ENCODE measurements at places on chromosomes 1 and 21.

- DNase-seq = no peak
Measured at GRCh38 chr1:156980551-156980950, 60.1 kb downstream of the LRRC71 start.

DNA sequence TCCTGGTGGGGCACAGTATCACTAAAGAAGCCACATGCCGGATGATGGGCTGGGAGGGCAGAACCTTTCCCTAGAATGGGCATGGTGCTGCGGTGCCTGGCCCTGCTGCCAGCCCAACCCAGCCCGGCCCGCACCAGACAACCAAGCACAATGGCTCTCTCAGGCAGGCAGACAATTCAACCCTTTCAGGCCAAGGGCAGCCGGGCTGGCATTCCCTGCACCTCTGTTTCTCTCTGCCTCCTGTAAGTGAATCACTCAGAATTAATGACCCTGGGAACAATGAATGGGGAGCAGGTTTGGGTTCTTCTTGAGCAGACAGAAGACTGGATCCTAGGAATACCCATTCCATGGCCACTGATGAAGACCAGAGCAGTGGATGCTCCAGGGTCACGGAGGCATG is 41.0 kb upstream of the IFFO2 start:
- DNase-seq = no peak

- no peak for DNase-seq
Measured at GRCh38 chr21:17051054-17051453, 461.8 kb upstream of the CXADR start.

DNA sequence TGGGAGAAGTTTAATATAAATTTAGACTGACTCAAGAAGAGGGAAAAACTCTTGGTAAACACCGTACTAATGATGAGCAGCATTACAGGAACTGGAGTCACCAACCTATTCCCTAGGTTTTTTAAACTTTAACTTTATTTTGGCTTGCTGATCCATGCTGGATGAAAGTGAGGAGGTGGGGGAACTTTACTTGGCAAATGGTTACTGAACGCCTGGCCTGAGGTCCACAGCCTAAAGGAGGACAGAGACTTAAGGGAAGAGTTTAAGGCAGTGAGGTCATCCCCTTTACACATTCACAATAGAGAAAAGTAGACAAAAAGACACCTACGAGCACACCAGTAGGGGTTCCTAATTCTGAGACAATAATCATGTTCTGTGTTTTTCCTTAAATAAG is 25.6 kb upstream of the A3GALT2 start:
- no peak for DNase-seq

DNA sequence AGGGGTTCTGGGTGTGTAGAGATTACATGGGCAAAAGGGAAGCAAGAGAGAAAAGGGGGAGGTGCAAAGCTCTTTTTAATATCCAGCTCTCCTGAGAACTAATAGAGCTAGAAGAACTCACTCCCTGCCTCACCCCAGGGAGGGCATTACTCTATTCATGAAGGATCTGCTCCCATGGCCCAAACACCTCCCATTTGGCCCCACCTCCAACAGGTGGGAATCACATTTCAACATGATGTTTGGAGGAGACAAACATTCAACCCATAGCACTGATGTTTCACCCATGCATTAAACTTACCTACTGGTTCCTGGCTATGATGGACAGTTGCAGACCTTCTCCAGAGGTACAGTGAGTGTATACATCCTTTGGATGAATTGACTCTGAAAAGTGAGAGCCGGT is 7.3 kb upstream of the JUN start:
- DNase-seq = no peak

DNA sequence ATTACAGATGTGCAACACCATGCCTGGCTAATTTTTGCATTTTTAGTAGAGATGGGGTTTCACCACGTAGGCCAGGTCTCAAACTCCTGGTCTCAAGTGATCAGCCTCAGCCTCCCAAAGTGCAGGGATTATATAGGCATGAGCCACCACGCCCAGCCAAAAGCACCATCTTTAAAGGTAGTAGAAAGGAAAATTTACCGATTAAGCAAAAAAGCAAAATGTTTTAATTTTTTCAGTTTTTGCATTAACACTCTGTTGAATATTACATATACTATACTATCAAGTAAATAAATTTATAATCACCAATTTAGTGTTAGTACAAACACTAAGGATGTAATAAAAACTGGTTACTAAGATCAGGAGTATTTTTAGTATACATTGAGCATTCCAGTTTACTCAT is 20.6 kb downstream of the RC3H1 start:
- DNase-seq = no peak

GRCh38 chr1:201888282-201889089 is at the start of gene SHISA4:
TSS of gene SHISA4 (plus strand) at chr1:201888898. CDS start at chr1:201888995, 97 bp downstream.
- peak; percentile 28 for DNase-seq

DNA sequence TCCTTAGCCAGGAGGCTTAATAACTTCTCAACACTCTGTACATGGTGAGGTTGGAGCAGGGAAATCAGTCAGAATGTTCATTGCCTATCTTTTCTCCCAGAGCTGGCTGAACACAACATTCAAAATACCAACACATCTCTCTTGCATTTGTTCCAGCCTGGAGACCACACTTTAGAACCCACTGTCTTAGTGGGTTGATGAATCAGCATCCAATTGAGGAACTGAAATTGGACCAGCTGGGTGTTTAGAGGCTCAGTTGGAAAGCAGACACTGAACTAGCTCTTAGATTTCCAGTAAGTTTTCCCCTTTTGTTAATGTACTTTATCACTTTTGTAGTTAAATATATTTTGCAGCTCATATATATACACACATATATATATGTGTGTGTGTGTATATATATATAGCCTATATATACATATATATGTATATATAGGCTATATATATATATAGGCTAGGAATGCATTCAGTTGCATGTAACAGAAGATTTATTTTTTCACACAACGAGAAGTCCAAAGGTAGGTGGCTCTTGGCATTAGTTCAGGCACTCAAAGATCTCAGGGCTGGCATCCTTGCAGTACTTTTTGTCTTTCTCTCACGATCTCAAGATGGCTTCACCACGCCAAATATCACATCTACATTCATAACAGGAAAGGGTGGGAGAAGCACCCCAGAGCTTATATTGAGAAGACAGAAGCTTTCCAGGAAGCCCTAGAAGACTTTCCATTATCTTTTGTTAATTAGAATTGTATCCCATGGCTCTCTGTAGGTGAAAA is 35.0 kb upstream of the HUNK start:
- no peak for DNase-seq

- no peak for DNase-seq
Measured at GRCh38 chr1:55195521-55196233, 19.5 kb downstream of the USP24 start.

DNA sequence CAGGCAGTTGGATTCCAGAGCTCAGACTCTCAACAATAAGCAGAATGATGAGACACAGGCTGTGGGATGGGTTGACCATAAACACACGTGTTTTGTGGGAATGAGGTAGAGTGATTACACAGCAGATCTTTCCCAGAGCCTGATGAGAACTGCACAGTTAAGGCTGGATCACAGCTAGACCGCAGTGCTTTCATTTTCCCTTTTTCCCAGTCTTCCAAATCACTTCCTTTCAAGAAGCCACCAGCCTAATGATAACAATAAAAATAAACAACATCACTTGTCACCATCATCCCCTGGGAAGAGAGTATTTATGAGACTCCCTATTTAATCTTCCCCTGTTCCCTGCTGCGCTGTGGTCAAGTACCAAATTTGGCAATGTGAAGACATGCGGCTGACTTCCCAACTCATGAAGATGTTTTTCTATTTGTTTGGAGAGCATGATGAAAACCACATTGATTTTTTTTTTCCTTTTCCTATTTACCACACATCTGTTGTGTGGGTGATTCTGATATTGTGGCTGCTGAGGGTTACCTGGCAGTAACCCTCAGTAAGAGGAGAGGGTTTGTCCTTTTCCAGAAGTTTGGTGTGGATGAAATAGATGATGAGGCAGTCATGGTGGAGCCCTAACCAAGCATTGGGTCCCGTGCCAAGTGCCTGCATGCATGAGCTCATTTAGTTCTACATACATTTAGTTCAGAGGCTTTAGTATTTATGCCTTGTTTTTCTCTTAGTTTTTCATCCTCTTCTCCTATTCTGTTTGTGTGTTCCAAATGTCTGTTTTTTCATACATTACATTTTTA is 248.9 kb upstream of the HOOK1 start:
- no peak for DNase-seq

DNA sequence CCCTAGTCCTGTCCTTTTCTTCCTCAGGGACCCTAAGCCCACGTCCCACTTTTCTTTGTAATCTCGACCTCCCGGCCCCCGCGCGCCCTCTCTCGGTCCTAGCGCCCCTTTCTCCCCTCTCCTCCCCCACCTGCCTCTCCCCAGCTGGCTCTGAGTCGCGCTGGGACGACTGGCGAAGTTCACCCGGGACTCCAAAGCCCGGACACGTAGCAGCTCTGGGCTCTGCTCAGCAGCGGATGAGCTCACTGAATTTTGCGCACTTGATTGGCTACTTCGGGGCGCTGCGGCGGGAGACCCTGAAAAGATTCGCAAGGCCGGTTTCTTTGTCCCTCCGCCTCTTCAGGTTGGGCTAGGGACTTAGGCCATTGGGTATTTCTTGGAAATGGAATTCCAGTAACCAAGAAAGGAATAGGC is 16.3 kb upstream of the ACKR1 start:
- peak; percentile 20 for DNase-seq

- DNase-seq = peak; percentile 51
Measured at GRCh38 chr1:109466452-109467300, at the start of gene SYPL2. TSS of gene SYPL2 (plus strand) at chr1:109466546. CDS start at chr1:109466844, 298 bp downstream.

DNA sequence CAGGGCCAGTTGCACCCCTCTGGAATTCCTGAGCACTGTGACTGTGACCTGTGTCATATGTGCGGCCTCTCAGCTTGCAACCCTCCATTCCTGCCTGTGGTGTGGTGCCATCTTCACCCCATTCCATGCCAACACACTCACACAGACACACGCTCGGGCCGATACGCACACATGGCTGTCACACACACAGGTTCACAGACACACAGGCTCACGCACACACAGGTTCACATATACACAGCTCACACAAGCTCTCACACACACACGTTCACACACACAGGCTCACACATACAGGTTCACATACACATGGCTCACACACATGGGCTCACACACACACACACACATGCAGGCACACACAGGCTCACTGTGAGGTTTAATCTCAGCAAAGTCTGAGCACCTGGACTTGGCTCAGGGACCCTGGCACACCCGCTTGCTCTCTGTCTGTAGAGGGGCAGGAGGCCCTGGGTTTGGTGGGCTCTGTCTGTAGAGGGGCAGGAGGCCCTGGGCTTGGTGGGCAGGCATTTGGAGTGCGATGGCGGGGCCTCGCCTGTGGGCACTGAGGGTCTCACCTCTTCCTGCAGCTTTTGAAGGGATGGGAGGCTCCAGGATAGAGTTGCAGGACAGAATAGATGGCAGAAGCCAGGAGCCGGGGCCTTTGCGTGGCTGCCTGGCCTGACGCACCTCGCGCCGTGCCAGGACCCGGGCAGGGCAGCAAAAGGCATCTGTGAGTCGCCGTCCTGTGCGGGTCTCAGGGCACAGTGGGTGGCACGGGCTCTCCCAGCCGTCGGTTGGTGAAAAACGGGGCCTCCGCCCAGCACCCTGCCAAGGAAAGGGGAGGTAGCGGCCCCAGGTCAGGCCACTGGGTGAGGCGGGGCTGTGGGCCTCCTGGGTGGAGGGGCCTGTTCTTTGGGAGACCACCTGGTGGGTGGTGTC is 17.1 kb downstream of the COL18A1 start:
- no peak for DNase-seq

DNA sequence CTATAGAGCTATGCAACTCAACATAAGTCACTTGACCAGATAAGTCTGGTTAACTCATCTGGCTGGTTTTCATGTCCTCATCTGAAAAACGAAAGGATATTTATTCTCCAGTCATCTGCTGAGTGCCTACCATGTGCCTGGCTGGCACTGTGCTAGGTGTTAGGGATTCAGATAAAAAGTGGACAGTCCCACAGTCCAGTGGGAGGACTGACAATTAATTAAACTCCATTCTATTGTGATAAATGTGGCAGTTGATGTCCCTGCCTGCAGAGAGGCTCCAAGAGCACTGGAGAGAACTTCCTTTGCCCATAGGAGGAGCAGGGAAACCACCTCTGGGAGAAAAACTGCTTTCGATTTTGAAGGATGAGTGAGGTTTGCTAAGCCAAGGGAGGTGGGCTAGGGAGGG is 5.4 kb downstream of the NUAK2 start:
- DNase-seq = no peak

- no peak for DNase-seq
Measured at GRCh38 chr1:203065986-203066385, 19.8 kb downstream of the MYOG start.

DNA sequence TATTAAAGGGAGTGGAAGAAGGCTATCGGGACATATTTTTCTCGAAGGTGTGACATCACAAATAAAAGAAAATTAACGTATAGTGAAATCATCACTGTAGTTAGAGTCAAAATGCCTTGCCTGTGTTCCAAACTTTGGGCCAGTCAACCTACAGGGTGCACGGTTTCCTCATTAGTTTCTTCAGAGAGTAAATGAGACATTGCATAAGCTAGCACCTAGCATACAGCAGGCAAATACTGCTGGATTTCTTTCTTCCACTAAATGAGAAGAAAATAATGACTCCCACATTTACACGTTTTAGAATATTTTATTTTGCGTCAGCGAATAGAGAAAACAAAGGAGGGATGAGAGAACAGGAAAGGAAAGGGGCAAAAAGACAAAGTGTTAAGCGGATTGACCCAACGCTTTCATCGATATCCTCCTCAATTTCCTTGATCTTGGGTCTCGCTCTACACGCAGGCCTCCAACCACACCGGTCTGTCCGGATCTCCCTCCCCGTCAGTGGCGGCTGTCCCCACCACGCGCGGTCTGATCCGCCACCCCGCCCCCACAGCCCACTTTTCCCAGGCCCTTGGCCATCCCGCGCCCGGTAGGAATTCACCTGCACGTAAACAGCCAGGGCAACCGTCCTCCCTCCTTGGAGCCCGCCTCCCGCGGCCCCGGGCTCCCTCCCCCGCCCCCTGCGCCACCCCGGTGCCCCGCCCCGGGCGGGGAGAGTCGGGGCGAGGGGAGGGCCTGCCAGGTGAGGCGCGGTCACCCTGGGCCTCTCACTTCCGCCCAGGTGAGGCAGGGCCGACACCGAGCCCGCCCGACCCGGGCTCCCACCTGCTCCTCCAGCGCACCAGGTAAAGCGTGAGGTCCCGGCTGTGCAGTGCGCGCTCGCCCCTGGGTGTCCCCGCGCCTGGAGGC is at the start of gene PATJ:
PATJ (plus strand) TSS at position 770 of the 909 bp plus-strand sequence. CDS start 20,413 bp downstream, outside the sequence.
- DNase-seq = peak; percentile 64

DNA sequence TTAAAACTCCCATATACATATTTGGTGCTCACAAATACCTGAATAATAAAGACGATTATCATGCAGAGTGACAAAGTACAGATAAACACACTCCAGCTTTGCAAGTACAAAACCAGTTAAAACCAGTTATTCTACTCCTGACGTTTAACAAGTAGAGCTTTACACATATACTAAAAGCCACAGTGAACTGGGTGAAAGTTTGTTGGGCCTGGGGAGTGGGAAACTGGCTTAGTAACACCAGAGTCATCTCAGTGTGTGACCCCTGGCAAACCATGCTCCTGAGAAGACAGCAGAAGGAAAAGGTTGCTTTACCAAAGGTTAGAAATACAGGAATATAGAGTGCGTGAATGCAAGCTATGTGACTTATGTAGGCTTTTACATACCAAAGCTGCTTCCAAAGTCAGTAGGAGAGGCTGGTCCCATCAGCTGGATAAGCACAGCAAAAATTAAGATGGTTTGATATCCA is 148.1 kb downstream of the NRIP1 start:
- no peak for DNase-seq
